Stimulated activated CD8-positive, alpha-beta memory T cell treated with anti-CD3 and anti-CD28 coated beads, Interleukin-15, amount 100 ng/mL, for 48 hours (primary cell): ENCODE measurements at places on chromosomes 1 and 21.

DNA sequence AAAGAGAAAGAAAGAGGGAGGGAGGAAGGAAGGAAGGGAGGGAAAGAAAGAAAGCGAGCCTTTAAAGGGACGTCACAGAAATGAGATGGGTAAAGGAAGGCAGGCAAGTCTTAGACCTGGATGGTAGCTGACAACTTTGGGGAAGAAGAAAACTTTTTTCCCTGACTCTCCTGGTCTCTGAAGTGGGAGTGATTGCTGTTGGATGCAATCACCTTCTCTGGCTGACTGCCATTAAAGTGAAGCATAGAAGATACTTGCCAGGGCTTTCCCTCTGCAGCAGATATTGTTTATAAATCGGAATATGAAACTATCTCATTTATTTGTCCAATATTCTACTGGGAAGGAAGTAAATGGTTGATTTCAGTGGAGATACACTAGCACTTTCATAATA is 27.0 kb downstream of the VCAM1 start:
- no peak for DNase-seq

DNA sequence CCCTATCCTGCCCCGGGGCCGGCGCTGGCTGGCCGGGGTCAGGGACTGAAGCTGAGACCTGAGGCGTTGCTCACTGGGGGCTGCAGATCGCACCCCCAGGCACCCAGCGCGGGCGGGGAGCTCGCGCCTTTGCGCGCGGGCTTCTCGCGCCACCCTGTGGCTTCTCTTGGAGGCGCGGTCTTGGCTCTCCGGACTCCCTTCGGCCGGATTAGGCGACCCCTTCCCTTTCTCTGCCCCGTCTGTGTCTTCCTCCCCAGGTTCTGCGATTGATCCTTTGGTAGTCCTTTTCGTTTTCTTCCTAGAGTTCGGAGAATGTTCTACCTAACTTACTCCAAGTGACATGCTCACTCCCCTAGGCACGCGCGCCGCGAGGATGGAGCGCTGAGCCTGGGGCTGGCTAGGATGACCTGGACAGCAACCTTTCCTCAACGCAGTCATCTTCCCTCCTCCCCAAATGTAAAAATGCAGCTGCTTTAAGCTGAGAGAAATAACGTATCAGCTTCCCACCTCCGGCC is 495 bp upstream of the NTRK1 start:
- peak; percentile 34 for DNase-seq

DNA sequence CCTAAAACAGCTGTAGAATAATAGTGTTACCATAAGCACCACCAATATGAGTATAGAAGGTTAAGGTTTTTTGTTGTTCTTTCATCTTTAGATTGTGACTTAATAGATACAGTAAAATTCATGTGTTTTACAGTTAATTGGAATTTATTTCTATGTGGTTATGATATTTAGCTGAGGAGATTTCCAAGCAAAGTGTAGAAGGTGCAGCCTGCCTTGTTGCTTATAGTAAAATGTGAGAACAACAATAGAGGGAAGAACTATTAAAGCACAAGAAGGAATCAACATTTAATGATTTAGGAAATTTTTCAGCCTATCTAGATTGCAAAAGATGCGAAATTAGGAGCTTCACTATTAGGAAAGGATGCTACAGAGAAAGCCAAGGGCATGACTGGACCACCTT is 47.9 kb downstream of the DESI2 start:
- DNase-seq: no peak

DNA sequence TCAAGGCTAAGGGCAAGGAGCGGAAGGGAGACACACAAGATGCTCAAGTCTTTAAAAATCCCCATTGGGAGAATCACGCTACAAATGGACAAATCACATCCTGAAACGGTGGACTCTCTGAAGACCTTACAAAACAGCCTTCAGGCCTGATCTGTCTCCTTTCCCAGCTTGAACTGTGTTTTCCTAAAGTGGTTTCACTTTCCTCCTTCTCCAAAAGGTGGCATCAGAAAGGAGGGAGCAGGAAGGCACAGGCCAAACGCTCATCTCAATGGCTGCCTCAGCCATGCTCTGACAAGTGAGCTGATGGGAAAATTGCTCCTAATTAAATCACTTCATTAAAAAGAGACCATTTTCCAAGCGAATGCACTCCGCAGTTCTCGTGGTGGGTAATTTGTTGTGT is 47.7 kb downstream of the UTP25 start:
- no peak for DNase-seq

- no peak for DNase-seq
Measured at GRCh38 chr1:26221094-26221493, 12.9 kb upstream of the CEP85 start.

GRCh38 chr1:237756304-237756967 is 134.3 kb downstream of the ZP4 start:
- DNase-seq: no peak

- DNase-seq: peak; percentile 76
Measured at GRCh38 chr1:212683357-212683722, 16.3 kb downstream of the BATF3 start.

- DNase-seq: peak; percentile 41
Measured at GRCh38 chr1:111602974-111603373, 16.6 kb upstream of the RAP1A start.

DNA sequence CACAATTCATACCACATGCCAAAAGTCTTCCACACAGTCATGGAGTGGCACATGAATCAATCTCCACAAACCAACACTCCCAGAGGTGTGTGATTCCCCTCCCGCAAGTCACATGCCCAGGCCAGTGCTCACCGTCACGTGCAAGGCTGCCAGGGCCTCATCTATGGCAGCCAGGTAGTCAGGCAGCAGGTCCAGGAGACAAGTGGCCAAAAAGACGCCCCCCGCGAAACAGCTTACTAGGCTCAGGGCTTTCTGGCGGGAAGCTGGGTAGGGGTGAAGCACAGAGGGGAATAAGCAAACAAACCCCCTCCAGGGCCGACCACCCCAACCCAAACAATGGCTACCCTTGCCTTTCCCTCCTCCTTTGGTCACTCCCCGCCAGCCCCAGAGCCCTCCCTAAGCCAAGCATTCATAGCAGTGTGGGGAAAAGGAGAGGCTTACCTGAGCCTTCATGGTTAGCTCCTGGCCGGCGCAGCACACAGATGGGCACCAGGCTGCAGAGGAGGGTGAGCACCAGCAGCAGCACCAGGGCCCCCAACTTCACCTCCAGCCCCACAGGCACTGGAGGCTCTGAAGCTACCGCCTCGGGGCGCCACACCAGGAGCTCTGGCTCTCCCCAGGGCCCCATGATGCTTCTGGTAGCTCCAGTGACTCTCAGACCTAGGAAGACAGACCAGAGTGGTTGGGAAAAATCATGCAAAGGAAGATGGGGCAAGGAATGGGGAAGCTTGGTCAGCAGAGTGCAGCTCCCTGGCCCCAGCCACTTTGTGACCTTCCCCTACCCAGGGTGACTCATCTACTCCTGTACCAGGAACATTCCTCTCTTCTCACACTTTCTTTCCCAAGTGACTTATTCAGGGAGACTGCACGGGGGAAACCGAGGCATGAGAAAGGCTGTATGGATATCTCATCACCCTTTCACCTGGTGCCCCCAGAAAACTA is 978 bp downstream of the SLC39A1 start:
- no peak for DNase-seq

- DNase-seq: no peak
Measured at GRCh38 chr1:184424157-184424556, 37.3 kb downstream of the C1orf21 start.

DNA sequence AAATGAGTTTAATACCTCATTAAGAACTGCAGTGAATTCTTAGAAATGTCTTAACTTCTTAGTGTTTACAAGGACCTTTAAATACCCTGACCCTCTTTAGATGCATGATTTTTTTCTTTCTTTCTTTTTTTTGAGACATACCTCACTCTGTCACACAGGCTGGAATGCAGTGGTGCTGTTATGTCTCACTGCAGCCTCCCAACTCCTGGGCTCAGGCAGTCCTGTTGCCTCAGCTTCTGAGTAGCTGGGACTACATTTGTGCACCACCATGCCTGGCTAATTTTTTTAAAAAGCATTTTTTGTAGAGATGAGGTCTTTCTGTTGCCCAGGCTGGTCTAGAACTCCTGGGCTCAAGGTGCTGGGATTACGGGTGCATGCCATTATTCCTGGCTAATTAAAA is 191.8 kb downstream of the RPS6KC1 start:
- DNase-seq: no peak

DNA sequence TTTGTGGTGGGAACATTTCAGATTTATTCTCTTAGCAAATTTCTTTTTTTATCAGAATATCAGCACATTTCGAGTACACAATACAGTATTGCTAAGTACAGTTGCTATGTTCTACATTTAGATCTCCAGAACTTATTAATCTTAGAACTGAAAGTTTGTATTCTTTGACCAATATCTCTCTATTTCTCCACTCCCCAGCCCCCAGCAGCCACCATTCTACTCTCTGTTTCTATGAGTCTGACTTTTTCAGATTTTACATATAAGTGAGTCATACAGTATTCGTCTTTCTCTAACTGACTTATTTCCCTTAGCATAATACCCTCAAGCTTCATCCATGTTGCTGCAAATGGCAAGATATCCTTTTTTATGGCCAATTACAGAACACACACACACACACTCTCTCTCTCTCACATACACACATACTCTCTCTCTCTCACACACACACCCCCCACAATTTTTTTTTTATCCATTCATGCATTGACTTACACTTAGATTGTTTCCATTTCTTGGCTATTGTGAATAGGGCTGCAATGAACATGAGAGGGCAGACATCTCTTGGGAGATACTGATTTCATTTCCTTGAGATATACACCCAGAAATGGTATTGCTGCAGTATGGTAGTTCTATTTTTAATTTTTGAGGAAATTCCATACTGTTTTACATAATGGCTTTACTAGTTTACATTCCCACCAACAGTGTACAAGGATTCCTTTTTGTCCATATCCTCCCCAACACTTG is 15.7 kb downstream of the RPTN start:
- peak; percentile 31 for DNase-seq

- DNase-seq: no peak
Measured at GRCh38 chr1:221723018-221723847, 18.7 kb downstream of the DUSP10 start.

DNA sequence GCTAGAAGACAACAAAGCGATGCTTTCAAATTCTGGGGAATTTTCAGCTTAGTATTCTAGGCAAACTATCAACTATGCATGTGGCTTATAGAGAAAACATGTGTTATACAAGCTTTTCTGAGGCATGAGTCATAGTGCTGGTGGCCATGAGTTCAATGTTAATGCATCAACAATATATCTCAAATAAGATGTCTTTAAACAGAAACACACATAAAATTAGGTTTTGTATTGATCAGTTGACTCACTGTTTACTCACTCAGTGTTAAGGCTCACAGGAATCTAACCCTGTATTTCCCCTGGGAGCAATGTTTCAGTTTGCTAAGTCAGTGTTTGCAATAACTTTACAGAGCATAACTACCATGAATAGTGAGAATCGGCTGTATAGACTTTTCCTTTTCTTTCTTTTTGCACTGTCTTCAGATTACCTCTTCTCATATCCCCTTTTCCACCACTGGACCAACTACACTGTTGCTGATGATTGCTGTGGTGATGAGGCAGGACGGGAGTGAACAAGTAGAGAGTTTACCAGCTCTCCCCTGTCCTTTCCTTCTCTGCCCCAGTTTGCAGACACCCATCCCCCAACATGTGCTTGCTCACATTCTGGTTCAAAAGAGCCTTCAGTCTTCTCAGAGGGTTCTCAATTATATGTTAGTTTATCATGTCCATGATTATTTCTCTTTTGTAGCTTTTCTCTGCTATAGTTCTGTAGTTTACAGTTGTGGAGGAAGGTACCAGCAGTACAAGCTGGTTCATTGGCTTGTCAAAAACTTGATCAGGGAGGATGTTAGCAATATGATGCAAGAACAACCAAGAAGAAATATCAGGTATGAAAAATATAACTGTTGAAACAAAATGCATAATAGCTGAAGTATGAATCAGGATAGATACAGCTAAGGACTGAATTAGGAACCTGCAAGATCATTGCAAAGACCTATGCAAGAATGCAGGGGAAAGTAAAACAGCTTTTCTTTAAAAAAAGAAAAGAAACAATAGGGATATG is 23.9 kb downstream of the CD2 start:
- DNase-seq: no peak

GRCh38 chr1:194067772-194068171 is 881.4 kb upstream of the B3GALT2 start:
- no peak for DNase-seq

GRCh38 chr1:31757204-31757679 is 6.9 kb downstream of the ADGRB2 start:
- DNase-seq: no peak

GRCh38 chr21:30033441-30033840 is 93.6 kb upstream of the GRIK1 start:
- DNase-seq: no peak

- DNase-seq: no peak
Measured at GRCh38 chr1:197917805-197918651, 856 bp downstream of the LHX9 start.

GRCh38 chr1:31704271-31705079 is 658 bp upstream of the COL16A1 start:
- DNase-seq: no peak

DNA sequence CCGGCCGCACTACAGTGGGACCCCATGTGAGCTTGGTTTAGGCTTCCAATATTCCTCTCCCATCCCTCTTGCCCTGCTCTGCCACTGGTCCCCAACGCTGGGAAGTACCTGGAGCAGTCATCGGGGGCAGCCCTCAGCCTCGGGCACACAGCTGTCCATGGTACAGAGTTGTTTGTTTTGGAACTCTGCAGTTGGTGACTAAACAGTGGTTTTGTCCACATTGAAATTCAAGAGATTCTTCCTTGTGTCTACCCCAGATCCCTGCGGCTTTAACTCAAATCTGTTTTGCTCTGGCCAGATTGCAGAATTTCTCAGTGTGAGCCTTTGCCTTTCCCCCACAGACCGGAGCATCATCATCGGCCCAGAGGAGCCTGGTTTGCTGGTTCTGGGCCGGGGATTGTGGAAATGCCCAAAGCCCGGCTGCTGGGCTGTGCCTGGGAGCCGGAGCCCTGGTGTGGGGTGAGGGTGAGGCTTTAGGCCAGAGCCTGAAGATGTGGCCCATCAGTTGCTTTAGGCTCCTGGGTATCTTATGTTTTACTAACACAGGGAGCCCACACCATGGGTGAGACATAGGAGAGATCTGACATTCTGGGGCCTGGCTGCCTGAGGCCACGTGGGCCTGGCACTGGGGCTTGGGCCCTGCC is 93.2 kb downstream of the ARHGEF10L start:
- no peak for DNase-seq
